ENCODE measurements at places on chromosomes 4 and X.

GRCh38 chr4:12852338-12853307, 631.5 kb downstream of the RAB28 start:
- no peak for DNase-seq

DNA sequence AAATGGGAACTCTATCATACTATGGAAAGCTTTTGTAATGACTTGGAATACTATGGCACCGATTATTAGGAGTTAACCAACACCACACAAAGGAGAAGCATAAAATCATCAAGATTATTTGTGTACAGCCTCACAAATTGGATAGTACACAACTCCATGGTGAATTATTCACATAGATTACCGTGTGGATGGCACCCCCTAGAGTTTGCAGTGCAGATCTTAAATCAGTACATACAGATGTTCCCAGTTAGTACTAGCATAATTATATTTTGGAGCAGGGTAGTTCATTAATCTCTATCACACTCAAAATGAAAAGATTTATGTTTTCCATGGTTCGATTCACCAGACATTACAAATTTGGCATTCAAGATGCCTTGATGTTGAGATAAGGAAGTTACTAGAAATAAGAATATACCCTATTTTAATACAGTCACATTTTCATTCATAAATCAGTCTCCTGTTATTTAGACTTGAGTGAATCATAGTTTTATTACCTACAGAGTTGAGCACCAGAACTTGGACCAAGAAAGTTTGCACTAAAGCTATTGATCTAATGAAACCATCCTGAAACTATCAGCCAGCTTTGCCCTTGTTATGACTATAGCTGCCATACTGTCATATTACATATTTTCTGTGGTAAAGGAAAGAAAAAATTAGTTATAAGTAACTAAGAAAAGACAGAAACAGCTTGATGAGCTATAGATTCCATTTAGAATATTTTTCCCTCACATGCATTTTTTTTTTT, 531.8 kb downstream of the GLUD2 start:
- DNase-seq: no peak

DNA sequence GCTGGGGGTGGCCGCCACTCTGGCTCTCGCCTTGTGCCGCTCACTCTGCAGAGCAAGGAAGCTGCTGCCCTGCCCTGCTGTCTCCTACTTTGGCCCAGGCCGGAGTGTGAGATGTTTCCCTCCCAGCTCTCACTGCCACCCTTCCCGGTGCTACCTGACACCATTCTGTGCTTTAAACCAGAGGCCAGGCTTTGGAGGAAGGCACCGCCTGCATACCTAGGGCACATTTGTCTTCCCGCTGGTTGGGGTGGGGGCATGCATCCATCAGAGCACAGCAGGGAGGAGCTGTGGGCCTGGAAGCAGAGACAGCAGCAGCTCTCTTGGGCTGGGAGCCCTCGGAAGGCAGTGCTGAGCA, 96.9 kb upstream of the PSAPL1 start:
- no peak for DNase-seq

GRCh38 chr4:104870495-104871233, 276.0 kb upstream of the TET2 start:
- DNase-seq: no peak

DNA sequence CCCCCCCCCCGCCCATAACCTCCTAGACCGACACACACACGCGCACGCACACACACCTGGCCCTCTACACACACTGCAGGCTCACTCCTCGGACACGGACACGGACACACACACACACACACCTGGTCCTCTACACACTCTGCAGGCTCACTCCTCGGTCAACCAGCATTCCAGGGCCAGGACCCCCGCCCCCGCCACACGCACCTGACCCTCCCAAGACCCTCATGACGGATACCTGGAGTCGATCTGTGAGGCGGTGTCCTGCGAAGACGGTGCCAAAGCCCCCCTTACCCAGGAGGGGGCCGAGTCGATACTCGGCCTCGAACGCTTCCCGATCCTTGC, 552 bp downstream of the PIM2 start:
- no peak for DNase-seq

DNA sequence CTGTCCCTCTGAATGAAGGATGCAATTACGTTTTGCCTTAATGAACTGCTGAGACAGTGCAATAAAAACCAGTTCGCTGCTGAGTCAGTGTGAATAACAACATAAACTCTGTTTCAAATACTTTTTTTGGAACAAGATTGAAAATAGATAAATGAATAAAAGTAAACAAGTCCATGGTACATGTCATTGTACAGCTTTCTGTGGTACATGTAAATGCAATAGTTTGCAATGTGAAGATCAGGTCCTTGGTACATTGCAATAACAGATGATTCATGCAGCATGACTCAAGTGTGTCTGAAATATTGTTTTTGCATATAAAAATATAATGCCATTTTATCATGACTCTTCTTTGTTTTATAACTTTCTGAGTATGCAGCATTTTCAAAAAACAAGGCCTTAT, 193.4 kb upstream of the PACRGL start:
- DNase-seq: no peak
